ENCODE measurements at places on chromosomes 1 and 21.

GRCh38 chr1:66729523-66729922 lies 22.7 kb upstream of the DYNLT5 start:
- no peak for DNase-seq

- DNase-seq = no peak
Observed at GRCh38 chr1:169119405-169119804, 12.9 kb downstream of the ATP1B1 start.

- DNase-seq = no peak
Observed at GRCh38 chr1:44038876-44039657, 7.8 kb upstream of the SLC6A9 start.

DNA sequence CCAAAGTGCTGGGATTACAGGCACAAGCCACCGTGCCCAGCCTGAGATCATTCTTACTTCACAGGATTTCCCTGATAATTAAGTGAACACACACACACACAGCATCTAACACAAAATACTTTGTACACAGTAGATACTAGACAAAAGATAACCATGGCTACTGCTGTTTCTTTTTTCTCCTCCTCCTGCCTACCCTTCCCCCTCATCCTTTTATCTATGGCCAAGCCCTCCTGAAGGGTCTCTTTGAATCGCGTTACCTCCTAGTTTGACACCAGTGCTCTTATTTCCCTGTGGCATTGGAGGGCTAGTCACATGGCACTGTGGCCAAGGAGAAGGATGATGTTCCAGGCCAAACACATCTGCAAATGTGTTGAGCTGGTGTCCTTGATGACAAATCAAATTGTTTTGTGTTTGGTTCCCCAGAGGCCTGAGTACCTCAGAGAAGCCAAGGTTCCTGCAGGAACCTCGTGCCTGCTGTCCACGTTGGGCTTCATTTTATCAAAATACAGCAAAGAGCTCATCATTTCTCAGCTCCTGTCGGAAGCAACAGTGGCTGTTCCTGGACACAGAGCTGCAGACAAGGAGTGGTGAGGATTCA lies 20.6 kb downstream of the NDUFS5 start:
- no peak for DNase-seq

DNA sequence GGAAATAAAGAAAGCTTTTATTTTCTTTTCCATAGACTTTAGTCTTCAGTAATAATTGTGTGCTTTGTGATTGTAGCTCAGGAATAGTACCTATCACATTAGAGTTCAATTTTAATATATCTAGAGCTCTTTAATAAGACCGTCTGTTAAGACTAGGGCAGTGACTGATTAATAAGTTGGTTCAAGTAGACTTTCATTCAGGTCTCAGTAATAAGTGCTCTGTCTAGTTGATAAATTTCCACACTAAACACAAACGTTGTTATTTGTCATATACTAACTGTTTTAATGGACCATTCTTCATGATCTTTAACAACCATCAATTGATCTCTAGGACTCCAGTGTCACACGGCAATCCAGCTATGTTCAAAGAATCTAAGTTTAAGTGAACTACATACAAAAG lies 474.5 kb upstream of the ADGRL2 start:
- DNase-seq = no peak

DNA sequence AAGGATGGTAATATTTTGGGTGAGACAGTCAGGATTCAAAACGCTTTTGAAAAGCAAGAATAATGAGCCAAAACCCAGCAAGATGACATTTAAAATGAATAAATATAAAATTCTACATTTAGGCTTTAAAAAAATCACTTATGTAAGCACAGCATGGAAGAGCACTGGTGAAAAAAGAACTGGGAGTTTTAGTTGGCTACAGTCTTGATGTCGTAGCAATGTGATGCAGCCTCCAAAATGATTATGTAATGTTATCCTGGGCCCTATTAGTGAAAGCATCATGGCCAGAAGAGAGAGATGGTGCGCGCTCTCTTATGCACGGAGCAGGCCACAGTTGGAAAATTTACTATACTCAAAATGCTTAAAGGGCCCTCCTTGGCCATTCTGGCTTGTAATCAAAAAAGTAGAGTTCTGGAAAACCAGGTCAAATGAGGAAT lies 5.1 kb downstream of the KCNJ9 start:
- no peak for DNase-seq
